Left renal cortex interstitium (tissue), 4 donors: ENCODE measurements at places on chromosomes 6 and 20. TPM values are rescaled to one million over a fixed set of nuclear protein-coding genes. Genes with fewer than 3 reads are reported as not detected.

DNA sequence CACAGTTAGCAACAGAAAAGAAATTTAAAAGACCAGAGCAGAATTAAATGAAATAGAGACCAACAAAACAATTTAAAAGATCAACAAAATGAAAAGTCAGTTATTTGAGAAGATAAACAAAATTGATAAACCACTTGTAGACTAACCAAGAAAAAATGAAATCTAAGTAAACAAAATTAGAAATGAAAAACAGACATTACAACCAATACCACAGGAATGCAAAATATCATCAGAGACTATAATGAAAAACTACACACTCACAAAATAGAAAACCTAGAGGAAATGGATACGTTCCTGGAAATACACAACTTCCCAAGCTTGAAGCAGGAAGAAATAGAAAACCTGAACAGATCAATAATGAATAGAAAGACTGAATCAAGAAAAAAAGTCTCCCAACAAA is 97.8 kb downstream of the WDR27 start:
- DNase-seq = no peak

DNA sequence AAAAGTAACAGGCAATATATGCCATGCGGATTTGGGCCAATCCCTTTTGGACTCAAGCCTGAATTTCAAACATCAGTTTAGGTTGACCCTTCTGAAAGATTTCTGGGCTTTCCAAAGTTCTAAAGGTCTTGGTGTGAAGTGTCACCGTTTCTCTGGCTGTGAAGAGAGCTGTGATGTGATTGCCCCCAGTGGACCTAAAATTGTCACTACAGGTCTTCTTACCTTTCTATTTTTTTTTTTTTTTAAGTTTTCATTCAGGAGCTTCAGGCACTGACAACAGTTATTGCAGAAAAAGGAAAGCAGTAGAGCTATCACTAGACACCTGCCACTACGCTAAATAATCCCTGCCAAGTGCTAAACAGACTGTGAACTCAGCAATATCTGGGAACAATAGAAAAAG is 75.7 kb upstream of the OPRM1 start:
- no peak for DNase-seq

- no peak for DNase-seq
Observed at GRCh38 chr6:144292372-144292771, 7.2 kb downstream of the UTRN start.

The SNAP25 gene
- polyA plus RNA-seq = 5.0 TPM

DNA sequence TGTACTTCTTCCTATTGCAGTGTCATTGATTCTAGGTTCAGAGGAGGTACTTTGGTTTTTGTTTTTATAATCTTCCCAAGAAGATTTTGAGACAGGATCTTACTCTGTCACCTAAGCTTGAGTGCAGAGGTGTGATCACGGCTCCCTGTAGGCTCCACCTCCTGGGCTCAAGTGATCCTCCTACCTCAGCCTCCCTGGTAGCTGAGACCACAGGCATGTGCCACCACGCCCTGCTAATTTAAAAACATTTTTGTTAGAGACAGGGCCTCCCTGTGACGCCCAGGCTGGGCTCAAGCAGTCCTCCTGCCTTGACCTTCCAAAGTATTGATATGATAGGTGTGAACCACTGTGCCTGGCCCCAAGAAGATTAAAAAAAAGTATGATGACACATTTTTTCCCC is 3.4 kb upstream of the SLC17A5 start:
- no peak for DNase-seq

DNA sequence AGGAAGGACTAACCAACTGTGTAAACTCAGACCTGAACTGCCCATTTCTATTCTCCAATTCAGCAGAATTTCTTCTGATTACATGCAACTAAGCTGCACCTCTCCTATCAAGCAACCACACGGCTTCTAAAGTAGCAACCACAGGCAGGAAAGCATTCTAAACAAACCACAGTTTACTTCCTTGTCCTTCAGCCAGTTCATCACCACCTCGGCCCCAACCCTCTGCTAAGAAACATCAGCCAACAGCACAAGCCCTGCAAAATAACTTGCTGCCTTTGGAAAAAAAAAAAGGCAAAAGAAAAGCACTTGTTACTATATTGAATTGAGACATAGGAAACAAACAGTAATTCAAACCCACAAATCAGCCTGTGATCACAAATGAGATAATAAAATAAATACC is 140.3 kb downstream of the NFATC2 start:
- no peak for DNase-seq

GRCh38 chr6:119590066-119590465 is 240.5 kb upstream of the MAN1A1 start:
- no peak for DNase-seq

The ESR1 gene
- 2.0 TPM for polyA plus RNA-seq

GRCh38 chr20:10557685-10558084 is 116.1 kb downstream of the JAG1 start:
- no peak for DNase-seq

DNA sequence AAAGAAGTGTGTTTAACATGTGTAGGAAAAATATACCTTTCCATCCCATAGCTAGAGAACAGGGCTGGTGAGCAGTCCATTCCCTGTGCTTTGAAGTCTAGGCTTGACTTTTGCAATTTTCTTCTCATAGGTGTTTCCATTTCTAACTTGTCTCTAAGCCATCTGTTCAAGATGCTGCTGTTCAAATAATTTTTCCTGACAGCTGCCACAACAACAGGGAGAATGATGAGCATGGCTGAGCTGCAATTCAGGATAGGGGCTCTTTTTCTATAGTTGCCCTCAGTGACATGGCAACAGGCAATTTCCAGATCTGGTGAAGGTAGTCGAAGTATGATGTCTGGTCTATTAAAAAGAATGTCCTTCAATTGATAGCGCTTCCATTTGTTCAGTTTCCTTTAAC is 103.0 kb upstream of the HS3ST5 start:
- no peak for DNase-seq

The AIF1 gene
- polyA plus RNA-seq = 92.7 TPM

- no peak for DNase-seq
Observed at GRCh38 chr20:3068075-3068474, 3.3 kb upstream of the OXT start.

- DNase-seq = no peak
Observed at GRCh38 chr6:52868240-52868639, 27.6 kb upstream of the GSTA5 start.

The FAM83C gene
- polyA plus RNA-seq = 0.04 TPM

DNA sequence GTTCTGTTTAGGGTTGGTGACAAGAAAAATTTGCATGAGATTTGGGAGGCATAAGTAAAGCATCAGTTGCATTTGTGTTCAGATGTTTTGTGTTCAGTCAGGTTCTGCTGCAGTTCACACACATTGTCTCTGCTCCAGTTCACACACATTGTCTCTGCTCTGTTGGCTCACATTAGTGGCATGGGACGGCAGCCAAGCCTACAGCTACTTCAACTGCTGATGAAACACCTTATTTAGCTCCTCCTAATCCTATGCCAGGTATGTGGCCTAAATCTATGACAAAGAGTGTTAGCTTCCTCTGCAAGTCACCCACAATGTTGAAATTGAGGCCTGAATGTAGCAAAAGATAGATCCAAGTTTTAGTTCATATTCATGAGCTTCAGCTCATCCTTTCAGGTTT is 278.1 kb upstream of the SYNCRIP start:
- no peak for DNase-seq

DNA sequence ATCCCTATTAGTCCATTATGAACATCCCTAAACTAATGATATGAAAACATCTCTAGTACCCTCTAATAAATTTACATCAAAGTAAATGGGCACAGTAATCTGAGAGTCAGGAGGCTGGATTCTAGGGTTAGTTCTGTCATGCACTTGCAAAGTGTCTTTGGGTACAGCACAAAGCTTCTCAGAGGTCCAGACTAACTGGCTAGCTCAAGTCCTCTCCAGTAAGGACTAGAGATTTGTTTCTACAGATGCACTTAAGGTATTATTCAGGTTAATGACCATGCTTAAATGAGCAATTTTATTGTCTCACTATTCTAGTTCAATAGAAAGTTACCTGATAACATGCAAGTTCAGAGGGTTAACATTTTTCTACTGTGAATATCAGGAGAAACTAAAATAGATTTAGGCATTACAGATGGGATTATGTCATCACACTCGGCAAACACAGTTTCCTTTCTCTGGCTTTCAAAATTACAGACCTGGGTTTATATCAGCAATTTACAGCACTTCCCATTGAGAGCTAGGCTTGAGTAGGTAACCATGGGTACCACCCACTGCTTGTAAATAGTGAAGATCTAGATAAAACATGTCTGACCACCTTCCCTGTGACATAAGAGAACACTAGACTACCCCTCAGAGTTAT is 402.9 kb upstream of the RUNX2 start:
- no peak for DNase-seq

DNA sequence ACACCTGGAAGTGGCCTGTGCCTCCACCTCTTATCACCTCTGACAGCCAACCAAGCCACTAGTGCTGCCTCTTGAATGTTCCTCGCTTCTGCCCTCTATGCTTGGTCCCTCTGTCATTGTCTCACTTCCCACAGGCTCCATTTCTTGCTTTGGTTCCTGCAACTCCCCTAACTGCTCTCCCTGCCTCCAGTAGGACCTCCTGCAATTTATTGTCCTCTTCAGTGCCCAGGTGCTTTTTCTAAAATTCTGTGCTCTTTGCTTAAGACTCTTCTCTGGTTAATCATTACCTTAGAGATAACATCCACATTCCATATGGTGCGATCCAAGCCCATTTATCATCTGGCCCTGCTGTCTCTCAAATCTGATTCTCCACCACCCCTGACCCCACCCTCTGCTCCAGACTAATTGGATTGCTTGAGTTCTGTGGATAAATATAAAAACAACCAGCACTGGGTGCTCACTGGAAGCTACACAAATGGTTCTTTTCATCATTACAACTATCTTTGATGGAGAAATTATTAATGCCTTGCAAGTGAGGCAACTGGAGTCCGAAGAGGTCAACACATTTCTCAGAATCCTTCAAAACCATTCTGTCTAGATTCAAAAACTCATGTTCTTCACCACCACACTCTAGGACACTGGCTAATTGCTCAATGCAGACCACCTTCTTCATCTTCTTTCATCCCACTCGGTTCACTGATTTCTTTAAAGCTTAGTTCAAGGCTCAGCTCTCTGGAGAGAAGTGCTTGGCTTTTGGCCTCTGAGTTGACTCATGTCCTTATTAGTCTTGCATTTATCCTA is 47.2 kb downstream of the FOXA2 start:
- no peak for DNase-seq

GRCh38 chr20:37257988-37258387 is 3.6 kb downstream of the GHRH start:
- DNase-seq = no peak

GRCh38 chr6:46969206-46969605 is 47.5 kb upstream of the ADGRF5 start:
- DNase-seq = no peak

DNA sequence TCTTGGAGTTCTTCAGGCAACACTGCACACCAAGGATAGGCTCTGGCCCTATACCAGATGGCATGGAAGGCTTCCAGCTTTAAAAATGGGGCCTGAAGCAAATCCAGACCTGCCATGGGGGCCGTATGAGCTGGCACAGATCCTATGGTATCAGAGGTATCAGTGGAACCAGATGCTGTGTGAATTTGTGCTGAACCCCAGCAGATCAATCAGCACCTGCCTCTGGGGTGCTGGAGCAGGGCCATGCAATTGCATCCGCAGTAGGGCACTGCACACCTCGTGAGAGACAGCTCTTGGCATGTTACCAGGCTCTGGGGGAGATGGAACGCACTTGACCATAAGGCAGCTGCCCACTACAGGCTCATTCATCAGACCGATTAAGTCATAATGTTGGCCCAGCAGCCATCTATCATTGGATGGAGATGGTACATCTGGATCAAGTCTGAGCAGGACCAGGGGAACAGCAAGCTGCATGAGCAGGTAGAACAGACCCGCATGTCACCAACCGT is 221.5 kb downstream of the MYLK4 start:
- no peak for DNase-seq

GRCh38 chr20:49785852-49786175 is 26.8 kb upstream of the SLC9A8 start:
- DNase-seq = no peak

DNA sequence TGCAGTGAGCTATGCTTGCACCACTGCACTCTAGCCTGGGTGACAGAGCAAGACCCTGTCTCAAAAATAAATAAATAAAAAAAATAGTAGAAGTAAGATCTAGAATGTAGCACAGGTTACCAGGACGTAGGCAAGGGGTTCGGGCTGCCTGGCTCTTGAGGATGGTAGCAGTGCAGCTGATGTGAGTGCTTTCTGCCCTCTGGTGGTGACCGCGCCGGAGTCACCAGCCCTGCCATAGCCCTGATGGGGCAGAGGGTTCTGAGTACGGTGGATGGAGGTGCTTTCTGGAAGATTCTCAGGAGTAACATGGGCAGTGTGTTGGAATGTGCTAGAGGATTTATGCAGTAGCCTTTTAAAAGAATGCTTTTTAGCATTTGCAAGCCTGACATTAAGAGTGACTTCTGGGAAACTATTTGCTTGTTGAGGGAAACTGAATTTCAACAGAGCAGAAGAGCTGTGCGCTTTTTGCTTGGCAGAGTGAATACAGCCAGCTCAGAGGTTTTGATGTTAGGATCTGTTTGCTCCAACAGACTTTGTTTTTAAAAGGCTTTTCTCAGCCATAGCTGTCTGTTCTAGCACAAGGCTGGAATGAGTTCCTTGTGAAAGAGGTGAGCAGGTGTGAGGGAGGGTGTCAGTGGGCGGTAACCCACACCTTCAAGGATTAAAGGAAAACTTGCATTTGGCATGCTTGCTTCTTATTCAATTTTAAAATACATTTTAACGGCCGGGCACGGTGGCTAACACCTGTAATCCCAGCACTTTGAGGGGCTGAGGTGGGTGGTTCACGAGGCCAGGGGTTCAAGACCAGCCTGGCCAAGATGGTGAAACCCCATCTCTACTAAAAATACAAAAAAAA is 65.9 kb downstream of the PTPN1 start:
- no peak for DNase-seq

GRCh38 chr6:5338177-5338960 is 77.1 kb downstream of the FARS2 start:
- DNase-seq = no peak

The MYMX gene
- polyA plus RNA-seq = 0.38 TPM

The LY86 gene
- polyA plus RNA-seq = 1.7 TPM

DNA sequence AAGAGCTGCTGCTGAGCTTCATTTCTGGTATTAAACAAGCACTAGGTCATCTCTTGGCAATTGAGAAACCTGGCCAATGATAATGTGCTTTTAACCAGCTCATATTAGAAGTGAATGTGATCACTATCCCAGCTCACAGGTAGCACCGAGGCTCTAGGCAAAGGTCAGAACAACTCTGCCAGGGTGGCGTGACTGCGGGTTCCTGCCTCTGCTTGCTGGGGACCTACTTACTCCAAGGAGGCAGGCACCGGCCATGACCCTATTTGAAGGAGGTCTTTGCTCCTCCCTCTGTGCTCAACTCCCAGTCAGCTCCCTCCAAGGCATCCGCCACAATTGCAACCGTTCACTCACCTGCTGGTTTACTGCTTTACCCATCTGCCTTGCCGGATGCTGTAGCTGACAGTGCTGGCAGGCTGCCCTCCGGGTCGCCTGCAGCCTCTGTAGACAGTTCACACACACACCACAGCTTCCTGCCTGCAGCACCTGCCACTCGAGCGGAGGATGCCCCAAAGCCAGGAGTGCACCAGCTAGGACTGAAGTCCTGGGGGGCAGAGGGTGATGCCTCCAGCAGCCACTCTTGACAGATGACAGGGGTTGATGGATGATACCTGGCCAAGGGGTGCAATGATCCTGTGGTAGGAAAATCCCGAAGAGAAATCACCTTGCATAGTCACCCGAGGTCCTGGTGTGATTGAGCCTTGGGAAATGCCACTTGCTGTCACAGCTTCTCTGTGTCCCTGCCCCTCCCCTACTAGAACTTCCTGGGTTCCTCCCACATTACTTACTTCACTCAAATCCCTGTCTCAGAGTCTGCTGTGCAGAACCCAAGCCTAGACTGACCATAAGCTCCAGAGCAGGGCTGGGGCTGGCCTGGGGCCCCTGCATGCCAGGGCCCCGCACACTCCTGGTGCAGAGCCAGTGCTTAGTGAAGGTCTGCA is 8.8 kb upstream of the VSX1 start:
- DNase-seq = no peak
